Activated CD8-positive, alpha-beta T cell treated with anti-CD3 and anti-CD28 coated beads, Interleukin-2, amount 10 ng/mL, durations not matched to agents 7 days and 5 days (primary cell): ENCODE measurements at places on chromosomes 12 and 14. TPM values are rescaled to one million over a fixed set of nuclear protein-coding genes. Genes with fewer than 3 reads are reported as not detected.

The ITPK1 gene
- total RNA-seq, result 107 TPM

The CLEC2D gene
- total RNA-seq, result 277 TPM

The DNAH10 gene
- 0.18 TPM for total RNA-seq

- no peak for DNase-seq
These were observed at the start of gene KLRD1 for GRCh38 chr12:10307630-10308029. TSS of gene KLRD1 (plus strand) at chr12:10307870. CDS start at chr12:10308078, 208 bp downstream.

DNA sequence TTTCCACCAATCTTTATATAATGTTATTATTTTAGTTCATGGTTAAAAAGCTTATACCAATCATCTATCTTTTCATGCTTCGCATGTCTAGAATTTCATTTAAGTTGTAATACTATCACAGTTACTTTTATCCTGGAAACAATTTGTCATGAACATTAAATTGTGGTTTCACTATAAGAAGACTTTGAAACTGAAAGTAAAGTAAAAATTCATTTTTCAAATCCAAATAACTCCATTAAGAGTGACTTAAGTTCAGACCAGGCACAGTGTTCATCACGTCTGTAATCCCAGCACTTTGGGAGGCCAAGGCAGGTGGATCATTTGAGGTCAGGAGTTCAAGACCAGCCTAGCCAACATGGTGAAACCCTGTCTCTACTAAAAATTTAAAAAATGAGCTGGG lies 12.4 kb downstream of the ESR2 start:
- DNase-seq, result no peak
